Substantia nigra (tissue), 51 donors: ENCODE measurements at places on chromosomes 4 and X.

DNA sequence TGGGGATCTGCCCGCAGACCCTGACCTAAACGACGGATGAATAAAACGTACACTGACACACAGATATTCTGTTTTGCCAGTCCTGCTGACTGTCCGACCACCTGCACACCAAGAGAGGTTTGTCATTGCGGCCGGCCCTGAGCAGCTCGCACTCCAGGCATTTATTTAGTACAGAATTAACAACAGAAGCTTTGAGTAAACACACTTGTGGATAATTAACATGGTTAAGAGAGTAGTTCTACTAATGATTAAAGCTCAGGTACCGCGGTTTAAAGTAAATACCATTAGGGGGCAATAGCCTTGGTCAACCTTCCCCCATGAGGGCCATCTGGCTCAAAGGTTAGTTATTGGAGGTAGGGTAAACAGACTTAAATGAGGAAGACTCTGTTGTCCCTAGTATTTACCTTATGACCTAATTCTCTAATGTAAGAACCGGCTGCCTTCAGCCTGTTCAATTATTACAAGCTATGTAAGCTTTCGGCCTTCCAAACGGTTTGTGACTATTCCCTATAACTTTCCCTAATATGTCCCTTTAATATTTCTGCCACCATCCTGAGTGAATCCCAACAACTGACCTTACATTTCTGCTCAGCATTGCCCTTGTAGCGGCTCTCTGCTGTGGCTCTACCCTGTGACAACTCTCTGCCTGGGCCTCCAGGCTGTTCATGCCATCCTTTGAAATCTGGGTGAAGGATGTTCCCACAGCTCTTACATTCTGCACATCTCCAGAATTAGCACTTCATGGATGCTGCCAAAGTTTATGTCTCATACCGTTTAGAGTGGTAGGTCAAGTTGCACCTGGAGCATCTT is 46.9 kb upstream of the SYTL5 start:
- no peak for DNase-seq

- peak; percentile 3 for DNase-seq
Observed at GRCh38 chr4:55819634-55820033, at the start of gene EXOC1L. Gene EXOC1L (plus strand): TSS chr4:55819790. CDS start chr4:55820027, 237 bp downstream.

DNA sequence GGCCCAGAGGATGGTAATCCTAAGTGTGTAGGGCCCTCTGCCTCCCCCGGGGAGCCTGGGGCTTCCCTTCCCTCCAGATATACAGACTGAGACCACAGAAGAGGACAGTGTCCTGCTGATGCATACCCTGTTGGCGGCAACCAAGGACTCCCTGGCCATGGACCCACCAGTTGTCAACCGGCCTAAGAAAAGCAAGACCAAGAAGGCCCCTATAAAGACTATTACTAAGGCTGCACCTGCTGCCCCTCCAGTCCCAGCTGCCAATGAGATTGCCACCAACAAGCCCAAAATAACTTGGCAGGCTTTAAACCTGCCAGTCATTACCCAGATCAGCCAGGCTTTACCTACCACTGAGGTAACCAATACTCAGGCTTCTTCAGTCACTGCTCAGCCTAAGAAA is 1.9 kb downstream of the TRO start:
- DNase-seq, result no peak

DNA sequence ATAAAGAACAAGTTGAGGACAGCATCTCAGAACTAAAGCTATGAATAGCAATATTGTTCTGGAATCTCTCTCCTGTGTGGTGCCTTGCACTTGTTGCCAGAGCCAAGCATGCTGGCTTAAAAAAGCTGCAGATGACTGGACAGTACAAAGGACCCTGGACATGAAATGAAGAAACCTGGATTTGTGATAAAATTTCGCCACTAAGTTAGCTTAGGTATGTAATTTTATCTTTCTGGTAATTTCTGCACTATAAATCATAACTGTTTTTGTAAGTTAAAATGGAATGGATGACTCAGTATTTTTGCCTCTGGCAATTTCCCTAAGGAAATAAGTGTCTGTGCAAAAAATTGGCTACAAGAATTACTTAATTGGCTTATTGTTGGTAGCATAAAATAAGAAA is 317.2 kb downstream of the CAMK2D start:
- no peak for DNase-seq

GRCh38 chr4:44738615-44739014 is 12.3 kb upstream of the GNPDA2 start:
- DNase-seq, result no peak

GRCh38 chr4:24470666-24471485 is 113.5 kb downstream of the DHX15 start:
- no peak for DNase-seq

GRCh38 chrX:107716816-107717700 is 58.5 kb downstream of the TSC22D3 start:
- peak; percentile 74 for DNase-seq
